ENCODE measurements at places on chromosomes 2 and 18. TPM values are rescaled to one million over a fixed set of nuclear protein-coding genes. Genes with fewer than 3 reads are reported as not detected.

Gene CROCC2
- not detected for total RNA-seq

Gene KCNIP3
- not detected for total RNA-seq

Gene PSMA8
- 0.35 TPM for total RNA-seq

Gene ABCG8
- total RNA-seq, result 0.09 TPM

Gene PDE11A
- total RNA-seq, result not detected

Gene GREB1L
- total RNA-seq, result not detected

Gene DPP10
- total RNA-seq, result not detected

Gene TDRD15
- total RNA-seq, result not detected

Gene SCN2A
- not detected for total RNA-seq

Gene CCDC68
- not detected for total RNA-seq

Gene CTAGE1
- total RNA-seq, result not detected

Gene ADAM23
- total RNA-seq, result 9.3 TPM

Gene IL1B
- 4.4 TPM for total RNA-seq

Gene LYPD1
- total RNA-seq, result 0.15 TPM

Gene CKAP2L
- 0.22 TPM for total RNA-seq

Gene CNGA3
- not detected for total RNA-seq

Gene USP40
- total RNA-seq, result 17.3 TPM

Gene CD8B2
- 3.2 TPM for total RNA-seq

Gene SERPINB12
- not detected for total RNA-seq

Gene GALNT14
- 0.38 TPM for total RNA-seq

Gene SP140L
- 104 TPM for total RNA-seq

Gene FBLN7
- 66.3 TPM for total RNA-seq

Gene DNAJB2
- total RNA-seq, result 83.0 TPM
